CD8-positive, alpha-beta T cell (primary cell): ENCODE measurements at places on chromosomes 7 and 10.

DNA sequence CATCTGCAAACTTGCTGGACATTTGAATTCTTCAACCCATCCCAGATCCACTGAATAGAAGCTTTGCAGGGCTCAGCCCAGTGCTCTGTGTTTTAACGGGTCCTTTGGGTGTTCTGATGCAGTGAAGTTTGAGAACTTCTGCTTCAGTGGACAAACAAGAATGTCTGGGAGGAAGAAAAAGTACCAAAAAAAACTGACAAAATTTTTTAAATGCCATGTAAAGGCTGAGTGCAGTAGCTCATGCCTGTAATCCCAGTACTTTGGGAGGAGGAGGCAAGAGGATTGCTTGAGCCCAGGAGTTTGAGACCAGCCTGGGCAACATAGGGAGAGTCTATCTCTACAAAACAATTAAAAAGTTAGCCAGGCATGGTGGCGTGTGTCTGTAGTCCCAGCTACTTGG, 51.8 kb upstream of the FRMD4A start:
- DNase-seq: no peak

- DNase-seq: no peak
Observed at GRCh38 chr10:119940487-119940886, 48.0 kb downstream of the SEC23IP start.

GRCh38 chr7:123275036-123275753, 75.4 kb upstream of the SLC13A1 start:
- DNase-seq: no peak

GRCh38 chr10:94571528-94571927, 25.9 kb downstream of the HELLS start:
- no peak for DNase-seq

DNA sequence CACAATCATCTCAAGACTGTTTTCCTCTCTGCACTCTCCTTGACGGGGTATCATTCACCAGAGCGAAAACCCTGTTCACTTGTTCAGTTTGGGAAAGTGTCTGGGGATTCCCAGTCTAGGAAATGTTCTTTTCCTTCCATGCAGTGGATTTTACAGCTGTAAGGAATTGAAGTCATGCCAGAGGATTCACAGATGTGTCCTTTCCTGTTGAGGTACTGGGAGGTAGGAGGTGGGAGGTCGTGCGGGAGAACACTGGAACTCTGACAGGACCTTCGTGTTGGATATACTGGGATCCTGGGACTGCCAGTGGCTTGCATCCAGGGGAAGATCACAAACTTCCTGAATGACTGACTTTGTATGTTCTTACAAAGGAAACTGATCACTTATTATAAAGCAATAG, 185.5 kb downstream of the BMPER start:
- DNase-seq: no peak

- peak; percentile 60 for DNase-seq
Observed at GRCh38 chr10:7388602-7389001, 22.2 kb downstream of the SFMBT2 start.

DNA sequence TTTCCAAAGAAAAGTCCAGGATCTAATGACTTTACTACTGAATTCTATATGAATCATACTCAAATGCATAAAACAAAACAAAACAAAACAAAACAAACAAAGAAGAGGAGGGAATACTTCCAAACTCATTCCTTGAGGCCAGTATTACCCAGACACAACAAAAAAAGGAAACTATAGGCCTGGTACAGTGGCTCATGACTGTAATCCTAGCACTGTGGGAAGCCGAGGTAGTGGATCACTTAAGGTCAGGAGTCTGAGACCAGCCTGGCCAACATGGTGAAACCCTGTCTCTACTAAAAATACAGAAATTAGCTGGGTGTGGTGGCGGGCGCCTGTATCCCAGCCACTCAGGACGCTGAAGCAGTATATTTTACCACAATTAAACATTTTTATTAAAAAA, 114.6 kb downstream of the NRBF2 start:
- DNase-seq: no peak

DNA sequence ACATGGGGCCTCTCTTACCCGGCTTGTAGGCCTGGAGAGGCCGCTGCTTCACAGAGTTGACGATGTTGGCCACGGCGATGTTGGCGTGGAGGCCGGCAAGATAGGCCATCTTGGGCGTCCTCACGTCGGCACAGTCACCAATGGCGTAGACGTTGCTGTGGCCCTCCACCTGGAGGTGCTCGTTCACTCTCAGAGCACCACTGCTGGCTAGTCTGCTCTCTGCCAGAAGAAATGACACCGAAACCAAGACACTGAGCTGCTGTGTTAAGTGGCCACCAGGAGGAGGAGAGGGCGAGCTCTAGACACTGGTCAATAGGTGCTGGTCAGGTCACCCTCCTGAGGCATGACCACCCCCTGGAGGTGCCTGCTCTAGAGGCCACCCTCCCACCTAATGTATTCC, 17.7 kb downstream of the AIFM2 start:
- DNase-seq: no peak

DNA sequence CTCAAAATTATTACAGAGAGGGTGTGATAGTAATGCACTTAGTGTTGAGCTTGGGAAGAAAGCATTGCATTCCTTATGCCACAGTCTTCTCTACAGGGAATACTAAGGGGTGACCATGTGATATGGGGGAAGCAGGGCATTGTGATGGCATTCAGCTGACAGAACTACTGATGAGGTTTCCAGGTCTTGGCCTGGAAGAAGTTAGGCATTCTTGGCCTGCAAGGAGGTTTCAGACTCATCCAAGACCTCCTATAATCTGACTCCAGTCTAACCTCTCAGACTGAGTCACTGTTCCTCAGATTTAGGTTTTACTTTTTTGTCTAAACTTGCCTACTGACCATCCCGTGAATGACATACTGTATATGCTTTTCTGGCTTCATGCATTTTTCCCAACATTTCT, 7.9 kb downstream of the STMP1 start:
- no peak for DNase-seq

DNA sequence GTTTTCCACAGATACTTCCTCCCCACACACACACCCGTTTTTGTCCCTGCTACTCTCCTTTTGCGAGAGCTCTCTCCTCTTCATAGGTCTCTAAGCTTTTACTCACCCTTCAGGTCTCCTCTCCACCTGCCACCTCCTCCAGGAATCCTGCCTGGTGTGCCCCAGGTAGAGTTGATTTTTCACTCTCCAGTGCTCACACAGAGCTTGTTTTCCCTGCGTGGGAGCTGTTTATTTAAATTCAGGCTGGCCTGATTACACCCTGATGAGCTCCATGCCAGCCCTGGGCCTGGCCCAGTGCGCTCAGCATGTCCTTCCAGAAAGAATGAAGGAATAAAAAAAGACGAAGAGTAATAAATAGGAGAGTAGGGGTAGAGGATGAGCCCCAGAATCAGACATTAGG, 7.5 kb upstream of the CLDN4 start:
- no peak for DNase-seq

GRCh38 chr7:120867932-120868331, 10.0 kb upstream of the TSPAN12 start:
- no peak for DNase-seq

DNA sequence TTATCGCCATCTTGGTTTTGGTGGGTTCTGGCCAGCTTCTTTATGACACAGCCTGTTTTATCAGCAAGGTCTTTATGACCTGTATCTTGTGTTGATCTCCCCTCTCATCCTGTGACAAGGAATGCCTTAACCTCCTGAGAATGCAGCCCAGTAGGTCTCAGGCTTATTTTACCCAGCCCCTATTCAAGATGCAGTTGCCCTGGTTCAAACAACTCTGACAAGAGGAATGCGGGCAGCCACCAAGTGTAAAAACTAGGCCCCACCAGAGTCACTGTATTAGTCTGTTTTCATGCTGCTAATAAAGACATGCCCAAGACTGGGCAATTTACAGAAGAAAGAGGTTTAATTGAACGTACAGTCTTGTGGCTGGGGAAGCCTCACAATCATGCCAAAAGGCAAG, 671.3 kb downstream of the SORCS1 start:
- DNase-seq: no peak

DNA sequence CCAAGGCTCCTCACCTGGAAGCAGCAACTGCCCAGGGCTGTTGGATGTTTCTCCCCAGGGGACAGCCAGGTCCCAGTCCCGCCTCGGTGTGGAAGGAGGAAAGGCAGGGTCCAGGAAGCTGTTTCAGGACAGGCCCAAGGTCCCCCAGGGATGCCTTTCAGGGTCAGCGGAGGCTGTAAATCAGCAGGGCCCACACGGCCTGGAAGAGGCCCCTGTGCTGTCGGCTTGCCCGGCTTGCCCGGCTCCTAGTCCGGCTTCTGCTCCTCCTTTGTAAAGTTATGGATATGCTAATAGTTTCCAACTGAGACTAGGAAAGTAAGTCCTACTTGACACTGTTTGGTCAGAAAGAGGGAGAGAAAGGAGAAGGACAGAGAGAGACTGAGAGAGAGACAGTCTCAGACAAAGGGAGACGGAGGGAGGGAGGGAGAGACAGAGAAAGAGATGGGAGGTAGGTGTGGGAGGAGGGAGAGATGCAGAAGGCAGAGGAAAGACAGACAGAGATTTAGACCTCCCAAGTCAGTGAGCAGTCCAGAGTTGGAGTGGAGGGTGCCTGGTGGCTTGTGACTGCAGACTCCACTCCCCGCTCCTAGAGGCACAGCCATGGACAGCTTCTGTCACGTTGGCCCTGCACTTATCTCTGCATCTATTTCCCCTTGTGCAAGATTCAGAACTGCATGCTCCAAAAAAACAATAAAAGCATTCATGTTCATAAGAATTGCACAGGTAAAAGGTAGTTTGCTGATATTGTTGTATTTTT, 10.5 kb downstream of the IKZF1 start:
- DNase-seq: peak; percentile 59

- DNase-seq: peak; percentile 3
Observed at GRCh38 chr7:16695621-16696237, 49.7 kb downstream of the BZW2 start.

- DNase-seq: no peak
Observed at GRCh38 chr10:30832001-30832748, 199.5 kb downstream of the ZNF438 start.

DNA sequence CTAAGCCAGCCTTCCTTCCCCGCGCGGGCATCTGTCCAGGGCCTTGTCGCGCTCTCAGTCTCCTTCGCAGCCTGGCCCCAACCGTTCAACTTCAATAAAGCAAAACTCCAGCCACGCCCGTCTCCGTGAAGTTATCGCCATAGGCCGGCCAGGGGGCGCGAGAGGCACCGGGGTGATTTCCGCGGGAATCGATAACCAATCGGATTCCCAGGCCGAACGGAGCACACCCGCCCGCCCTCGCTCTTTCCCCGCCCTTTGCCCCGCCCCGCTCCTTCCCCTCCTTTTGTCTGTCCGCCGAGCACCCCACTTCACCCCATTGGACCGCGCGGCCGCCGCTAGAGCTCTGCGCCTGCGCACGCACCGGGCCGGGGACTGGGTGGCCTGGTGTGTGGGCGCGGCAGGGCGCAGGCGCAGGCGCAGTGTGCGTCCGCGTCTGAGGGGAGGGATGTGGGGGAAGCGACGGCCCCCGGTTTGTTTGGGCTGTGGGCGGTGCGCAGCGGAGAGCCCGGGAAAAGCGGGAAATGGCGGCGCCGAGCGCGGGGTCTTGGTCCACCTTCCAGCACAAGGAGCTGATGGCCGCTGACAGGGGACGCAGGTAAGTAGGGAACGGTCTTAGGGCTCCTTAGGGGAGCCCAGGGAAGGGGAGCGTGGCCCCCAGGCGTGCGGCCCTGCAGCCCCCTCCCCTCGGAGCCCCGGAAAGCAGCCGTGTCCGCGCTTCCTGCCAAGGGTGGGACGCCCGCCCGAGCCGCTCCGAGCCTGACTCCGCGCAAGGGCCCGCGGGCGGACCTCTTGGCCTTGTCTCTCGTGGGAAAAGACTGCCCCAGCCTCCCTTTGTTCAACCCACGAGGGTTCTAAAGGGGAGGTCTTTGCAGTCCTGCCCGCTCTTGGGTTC, at the start of gene CASP2:
TSS of gene CASP2 (plus strand) at position 417 of the 892 bp plus-strand sequence. CDS start at position 522, 105 bp downstream.
- DNase-seq: peak; percentile 99

DNA sequence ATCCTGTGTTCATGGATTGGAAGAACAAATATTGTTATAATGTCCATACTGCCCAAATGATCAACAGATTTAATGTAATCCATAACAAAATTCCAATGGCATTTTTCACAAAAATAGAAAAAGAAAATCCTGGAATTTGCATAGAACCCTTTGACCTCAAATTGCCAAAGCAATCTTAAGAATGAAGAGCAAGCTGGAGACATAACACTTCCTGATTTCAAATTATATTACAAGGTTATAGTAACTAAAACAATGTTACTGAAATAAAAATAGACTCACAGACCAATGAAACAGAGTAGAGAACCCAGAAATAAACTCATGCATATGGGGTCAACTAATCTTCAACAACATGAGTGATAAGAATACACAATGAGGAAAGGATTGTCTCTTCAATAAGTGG, 302.5 kb downstream of the PHTF2 start:
- no peak for DNase-seq

- no peak for DNase-seq
Observed at GRCh38 chr7:79790656-79791262, 337.3 kb upstream of the MAGI2 start.

- no peak for DNase-seq
Observed at GRCh38 chr7:881441-882234, 5.3 kb downstream of the GET4 start.

GRCh38 chr7:74625446-74625845, 32.1 kb upstream of the GTF2I start:
- no peak for DNase-seq

DNA sequence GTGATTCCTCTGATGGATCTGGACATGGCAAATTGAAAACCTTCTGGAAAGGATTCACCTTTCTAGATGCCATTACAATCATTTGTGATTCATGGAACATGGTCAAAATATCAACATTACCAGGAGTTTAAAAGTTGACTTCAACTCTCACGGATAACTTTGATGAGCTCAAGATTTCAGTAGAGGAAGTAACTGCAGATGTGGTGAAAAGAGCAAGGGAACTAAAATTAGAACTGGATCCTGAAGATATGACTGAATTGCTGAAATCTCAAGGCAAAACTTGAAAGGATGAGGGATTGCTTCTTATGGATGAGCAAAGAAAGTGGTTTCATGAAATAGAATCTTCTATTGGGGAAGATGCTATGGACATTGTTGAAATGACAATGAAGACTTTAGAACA, 293.6 kb downstream of the ARHGAP12 start:
- no peak for DNase-seq

GRCh38 chr10:59944339-59944935, 38.1 kb upstream of the CCDC6 start:
- no peak for DNase-seq

- no peak for DNase-seq
Observed at GRCh38 chr10:31582365-31583052, 263.5 kb downstream of the ZEB1 start.

- DNase-seq: no peak
Observed at GRCh38 chr7:94615666-94616065, 40.3 kb downstream of the SGCE start.

DNA sequence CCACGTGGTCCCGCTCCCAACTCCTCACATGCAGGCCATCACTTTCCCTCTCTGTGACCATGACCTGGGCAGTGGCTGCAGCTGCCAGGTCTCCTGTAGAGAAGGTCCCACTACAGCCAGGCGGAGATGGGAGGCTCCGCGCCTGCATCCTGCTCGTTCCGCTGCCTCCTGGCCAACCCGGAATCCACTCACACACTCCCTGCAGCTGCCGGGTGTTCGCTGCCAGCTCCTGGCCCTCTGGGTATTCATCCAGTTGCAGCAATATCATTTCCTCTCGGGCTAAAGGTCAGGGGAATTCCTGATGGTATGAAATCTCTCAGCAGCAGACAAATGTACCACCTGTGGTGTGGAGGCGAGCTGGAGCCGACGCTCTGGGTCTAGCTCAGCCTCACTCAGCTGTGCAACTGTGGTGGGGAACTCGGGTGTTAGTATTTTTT, 65.7 kb downstream of the TLL2 start:
- no peak for DNase-seq
